Fibroblast of skin of right biceps (primary cell): ENCODE measurements at places on chromosomes 4 and X.

DNA sequence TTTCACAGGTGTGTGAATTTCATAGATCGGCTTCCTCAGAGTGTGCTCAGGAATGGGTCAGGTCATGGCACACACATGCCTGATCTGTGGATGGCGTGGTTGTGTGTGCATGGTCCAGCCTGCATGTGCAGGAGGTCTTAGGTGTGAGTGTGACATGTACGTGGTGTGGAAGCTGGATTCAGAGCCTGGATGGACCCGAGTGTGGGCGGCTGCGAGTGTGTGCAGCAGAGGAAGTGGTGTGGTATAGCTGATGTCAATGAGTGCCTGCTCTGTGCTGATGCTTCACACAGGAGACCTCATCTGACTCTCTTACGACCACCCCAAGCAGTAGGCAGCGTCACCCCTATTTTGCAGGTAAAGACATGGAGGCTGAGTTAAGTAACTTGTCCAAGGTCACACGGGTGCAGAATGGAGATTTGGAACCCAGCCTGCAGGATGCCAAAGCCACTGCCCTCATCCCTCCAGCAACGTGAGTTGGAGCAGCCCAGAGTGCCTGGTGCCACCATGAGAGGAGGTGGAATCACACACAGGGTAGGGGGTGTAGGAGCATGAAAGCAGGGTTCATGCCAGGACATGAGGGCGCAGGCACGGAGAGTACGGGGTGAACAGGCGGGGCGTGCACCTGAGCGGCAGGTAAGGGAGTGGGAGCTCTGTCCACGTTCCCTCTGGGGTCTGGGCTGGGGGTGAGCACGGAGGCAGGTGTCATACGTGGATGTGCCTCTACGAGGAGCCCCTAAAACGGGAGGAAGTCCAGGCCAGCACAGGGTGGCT, 24.2 kb upstream of the C4orf50 start:
- no peak for DNase-seq

DNA sequence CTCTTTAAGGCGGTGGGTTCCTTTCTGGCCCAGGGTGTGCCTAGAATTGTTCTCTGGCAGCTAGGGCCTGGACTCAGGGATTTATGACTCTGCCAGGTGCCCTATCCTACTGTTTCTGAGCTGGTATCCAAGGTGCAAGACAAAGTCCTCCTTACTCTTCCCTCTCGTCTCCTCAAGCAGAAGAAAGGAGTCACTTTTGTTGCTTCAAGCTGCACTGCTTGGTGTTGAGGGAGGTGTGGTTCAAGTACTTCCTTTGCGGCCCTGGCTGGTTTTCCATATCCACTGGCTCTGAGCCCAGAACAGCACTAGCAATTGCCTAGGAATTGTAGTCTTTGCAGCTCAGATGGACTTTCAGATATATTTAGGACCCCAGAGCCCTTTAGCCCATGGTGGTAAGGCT, 39.3 kb downstream of the RTL3 start:
- peak; percentile 40 for DNase-seq

DNA sequence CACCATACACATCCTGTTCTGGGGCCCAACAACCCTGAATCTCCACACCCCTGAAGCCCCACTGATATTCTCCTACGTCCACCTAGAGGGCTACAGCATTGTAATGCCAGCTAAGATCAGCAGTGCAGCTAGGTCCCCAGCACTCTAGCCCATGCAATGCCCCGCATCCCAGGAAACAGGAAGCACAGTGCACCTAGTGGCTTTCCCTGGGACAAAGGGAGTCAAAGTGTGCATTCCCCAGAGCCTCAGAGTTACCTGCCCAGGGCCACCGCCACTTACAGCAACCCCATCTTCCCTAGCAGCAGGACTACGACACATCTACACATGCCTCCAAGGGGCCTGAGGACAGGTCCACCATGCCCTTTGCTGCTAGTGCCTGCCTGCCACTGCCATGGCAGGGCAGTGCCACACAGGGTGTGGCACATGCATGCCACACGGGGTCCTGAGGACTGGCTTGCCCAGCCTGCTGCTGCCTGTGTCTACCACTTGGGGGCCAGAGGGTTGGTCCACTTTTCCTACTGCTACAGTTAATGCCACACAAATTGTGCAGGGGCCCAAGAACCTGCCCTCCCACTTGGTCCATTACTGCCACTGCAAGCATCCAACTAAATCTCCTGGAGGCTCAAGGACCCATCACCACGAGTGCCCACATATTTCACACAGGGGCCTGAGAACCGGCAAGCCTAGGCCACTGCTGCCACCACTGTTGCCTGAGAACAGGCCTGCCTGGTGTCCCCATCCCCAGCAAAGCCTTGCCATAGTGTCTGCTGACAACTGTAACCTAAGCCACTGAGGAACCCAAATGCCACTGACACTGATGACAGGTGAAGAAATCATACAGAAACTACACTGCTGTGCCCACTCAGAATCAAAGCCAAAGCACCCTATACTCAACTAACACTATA, 23.7 kb downstream of the TLR6 start:
- DNase-seq = no peak

DNA sequence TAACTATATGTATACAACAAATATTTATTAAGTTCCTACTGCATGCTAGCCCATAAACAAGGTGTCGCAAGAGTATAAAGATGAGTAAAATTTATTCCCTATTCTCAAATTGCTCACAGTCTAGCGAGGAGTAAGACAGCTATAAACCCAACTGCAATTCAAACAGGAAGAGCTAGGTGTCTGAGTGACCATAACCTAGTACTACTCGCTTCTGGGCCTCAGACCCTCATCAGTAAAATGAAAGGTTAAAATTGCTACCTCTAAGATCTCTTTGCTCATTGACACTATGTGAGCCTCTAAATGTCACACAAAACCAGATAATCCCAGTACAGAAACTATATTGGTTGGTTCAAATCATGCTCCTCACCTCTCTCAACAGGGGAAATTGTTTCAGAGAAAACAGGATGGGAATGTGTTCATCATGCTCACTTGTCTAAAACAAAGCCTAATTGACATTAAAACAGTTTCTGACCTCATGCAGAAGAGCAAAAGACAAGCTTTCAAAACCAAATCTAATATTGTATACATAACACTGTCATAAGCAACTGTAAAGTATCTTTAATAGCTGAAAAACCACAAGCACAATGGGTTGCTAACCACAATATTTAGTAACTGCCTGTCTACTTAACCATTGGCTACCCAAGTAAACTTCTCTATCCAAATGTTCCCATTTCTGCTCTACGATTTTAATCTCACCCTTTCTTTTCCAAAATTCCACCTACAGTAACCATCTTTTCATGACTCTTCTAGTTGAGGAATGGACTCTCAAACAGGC, 264.6 kb upstream of the FMR1 start:
- DNase-seq = no peak

- no peak for DNase-seq
These were observed 31.4 kb downstream of the FREM3 start for GRCh38 chr4:143668930-143669552.

- no peak for DNase-seq
These were observed 51.3 kb downstream of the FNIP2 start for GRCh38 chr4:158819942-158820786.

- DNase-seq = peak; percentile 86
These were observed 81.1 kb downstream of the ATP11C start for GRCh38 chrX:139851730-139852129.

GRCh38 chr4:95910749-95911148, 70.9 kb downstream of the PDHA2 start:
- DNase-seq = no peak

DNA sequence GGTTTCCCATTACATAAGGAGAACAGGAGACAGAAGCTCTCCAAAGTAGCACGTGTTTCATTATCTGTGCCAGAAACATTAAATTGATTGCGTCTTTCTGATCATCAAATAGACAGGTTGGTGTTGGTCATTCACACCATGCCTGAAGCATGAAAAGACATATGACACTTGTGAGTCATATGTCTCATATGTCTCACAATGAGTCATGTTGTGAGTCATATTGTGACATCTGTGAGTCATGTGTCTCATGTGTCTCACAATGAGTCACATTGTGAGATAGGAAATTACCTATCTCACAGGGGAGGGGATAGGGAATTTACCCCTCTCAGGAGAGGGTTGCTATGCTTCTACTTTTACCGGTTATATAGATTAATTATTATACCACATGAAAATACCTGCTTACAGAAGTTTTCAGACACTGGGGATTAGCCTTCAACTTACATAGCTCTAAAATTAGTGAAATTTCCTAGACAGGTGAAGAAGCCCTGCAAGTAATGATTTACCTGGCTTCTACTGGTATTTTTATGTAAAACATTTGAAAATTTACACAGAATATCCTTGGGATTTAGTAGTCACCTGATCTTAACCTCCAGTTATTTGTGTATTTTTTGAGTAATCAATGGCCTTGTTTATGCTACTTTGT, 80.8 kb downstream of the NPFFR2 start:
- DNase-seq = peak; percentile 56

DNA sequence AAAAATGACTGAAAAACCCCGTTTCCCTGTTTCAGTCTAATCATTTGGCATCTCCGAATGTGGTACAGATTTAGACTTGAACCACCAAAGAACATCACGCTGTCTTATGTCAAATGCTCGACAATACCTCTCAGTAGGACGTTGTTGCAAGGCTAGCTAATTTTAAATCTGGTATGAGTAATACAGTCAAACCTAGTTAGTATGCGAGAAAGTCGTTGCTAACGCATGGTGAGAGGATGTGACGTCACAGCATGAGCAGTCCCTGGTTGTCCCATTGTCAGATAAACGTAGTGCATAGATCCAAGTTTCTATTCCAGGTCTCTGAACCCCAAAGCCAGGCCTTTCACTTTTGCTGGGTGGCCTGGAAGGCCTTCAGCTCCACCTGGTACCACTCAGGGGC, 44.7 kb downstream of the SETD7 start:
- DNase-seq = peak; percentile 38

DNA sequence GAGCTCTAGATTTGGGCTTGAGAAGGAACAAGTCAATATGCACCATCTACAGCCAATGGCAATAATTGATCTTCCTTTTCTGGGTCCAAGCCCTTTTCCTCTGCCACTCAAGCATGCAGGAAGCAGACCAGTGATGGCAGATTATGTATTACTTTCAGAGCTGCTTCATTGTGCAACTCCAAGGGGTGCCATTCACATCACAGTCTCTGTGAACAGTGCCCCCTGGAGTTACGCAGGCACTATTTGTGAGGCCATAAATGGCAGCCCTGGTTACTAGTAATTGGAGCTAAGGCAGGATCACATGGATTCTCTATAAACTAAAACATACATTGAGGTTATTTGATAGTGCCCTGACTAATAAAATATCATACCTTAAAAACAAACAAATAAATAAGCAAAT, 313.4 kb upstream of the SLC7A11 start:
- DNase-seq = no peak

DNA sequence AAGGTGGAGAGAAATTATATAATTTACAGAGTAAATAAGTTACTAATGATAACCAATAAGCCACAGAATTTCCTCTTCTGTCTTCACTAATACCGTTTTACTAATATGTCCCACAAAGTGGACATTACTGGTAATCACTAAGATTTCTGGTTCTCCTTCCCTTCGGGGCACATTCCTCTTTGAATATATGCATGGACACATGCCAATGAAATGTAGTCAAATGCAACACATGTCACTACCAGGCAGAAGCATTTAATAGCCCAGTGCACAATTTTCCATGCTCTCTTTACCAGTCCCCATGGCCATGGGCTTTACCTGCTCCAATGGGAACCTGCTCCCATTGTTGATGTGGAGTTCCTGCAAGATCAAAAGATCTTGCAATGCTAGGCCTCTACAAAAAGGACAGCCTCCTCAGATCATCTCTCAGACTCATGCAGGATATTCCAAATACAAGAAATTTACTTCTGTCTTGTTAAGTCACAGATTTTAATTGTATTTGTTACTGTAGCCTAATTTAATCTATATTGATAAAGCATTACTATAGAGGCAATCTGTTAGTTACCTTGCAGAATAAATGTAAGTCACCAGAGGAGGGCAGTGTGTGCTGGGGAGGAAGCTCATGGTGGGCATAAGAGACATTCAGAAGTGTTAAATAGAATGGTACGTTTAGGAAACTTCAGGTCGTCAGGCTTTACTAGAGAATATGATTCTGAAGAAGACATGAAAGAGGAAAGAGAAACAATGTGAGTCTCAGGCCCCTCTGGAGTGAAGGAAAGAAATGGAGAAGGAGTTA, 37.1 kb upstream of the INPP4B start:
- peak; percentile 10 for DNase-seq

- no peak for DNase-seq
These were observed 21.7 kb downstream of the ADGRG2 start for GRCh38 chrX:19100586-19100985.

DNA sequence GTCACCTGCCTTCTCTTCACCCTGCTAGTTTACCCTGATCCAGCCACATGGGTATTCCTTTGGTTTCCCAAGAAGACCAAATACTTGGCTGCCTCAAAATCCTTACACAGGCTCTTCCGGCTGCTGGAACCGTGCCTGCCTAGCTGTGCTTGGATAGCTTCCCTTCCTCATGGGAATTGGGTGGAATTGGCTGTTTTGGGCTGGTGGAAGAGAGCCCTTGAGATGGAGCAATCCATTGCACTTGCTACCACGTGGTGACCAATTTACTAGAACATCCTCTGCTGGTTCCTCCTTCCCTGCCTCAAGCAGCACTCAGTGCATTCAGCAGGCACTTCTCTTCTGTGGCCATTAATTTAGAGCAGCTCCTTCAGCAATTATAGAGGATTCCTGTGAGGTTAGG, 119.3 kb upstream of the AP1S2 start:
- DNase-seq = peak; percentile 12

GRCh38 chr4:133464311-133464710, 315.2 kb downstream of the PCDH10 start:
- DNase-seq = no peak

- DNase-seq = no peak
These were observed 5.7 kb downstream of the SLC6A8 start for GRCh38 chrX:153693216-153694086.

GRCh38 chrX:134688839-134689238, 30.6 kb upstream of the PLAC1 start:
- peak; percentile 68 for DNase-seq

DNA sequence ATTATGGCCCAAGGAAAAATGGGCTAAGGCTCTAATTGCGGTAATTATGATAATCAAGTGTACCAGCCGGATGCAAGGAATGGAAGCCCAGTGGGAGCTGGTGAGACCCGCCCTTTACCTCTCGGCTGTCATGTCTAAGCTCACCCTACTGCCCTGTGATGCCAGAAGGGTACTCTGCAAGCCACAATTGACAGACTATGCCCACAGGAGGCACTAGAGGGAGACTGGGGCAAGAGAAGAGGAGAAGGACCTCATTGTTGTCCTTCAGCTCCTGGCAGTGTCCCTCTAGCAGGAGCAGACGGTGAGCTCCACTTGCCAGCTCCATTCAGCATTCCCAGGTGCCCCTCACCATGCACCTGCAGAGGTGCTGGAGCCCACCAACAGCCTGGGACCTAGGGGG, 141.8 kb downstream of the SMIM20 start:
- DNase-seq = no peak

GRCh38 chr4:121380776-121381462, at the start of gene QRFPR:
Gene QRFPR (minus strand): TSS chr4:121381018. CDS start chr4:121380647, 371 bp downstream.
- DNase-seq = no peak

DNA sequence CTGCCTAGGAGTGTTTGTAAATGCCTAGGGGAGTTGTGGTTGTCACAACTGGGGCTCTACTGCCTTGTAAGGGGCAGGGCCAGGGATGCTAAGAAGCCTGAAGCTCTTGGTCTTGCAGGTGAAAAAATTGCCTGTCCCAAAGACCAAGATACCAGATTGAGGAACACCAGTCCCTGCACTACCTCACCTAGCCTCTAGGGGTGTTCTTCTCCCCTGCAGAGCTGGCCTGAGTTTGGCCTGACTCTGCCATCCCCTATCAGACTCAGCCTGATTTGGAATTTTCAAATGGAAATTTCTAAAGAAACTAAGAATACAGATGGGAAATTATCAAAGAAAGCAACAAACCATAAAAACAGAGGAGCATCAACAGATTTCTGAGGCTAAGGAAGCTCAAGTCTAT, 90.4 kb downstream of the ZC4H2 start:
- no peak for DNase-seq
